Gastrocnemius medialis (tissue), 4 donors: ENCODE measurements at places on chromosomes 5 and 9.
A peak's percentile ranks its signal among the peaks of the same experiment; 100 is the strongest.

DNA sequence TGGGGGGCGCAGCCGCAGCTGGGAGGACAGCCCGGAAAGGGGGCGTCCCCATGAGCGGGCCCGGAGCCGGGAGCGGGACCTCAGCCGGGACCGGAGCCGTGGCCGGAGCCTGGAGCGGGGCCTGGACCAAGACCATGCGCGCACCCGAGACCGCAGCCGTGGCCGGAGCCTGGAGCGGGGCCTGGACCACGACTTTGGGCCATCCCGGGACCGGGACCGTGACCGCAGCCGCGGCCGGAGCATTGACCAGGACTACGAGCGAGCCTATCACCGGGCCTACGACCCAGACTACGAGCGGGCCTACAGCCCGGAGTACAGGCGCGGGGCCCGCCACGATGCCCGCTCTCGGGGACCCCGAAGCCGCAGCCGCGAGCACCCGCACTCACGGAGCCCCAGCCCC is 47.0 kb downstream of the TJP2 start:
- H3K36me3 ChIP-seq = no peaks in the 10 kb centered on the region
- H3K4me3 ChIP-seq = no peak overlapping the region
- H3K27me3 ChIP-seq = no peaks in the 10 kb centered on the region
- no peak overlapping the region for H3K27ac ChIP-seq
- no peak for DNase-seq

DNA sequence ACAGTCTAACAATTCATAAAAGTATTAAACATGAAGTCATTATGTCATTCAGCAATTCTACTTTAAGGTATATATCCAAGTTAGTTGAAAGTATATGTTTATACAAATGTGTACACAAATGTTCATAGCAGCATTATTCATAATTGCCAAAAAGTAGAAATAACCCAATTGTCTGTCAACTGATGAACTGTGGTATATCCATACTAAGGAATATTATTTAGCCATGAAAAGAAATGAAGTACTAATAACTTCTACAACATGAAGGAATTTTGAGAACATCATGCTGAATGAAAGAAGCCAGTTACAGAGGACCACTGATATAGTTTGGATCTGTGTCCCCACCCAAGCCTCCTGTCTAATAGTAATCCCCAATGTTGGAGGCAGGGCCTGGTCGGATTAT is 224.3 kb downstream of the SPATA31D1 start:
- H3K27me3 ChIP-seq = no peaks in the 10 kb centered on the region
- no peaks in the 10 kb centered on the region for H3K36me3 ChIP-seq
- H3K27ac ChIP-seq = no peak overlapping the region
- H3K4me1 ChIP-seq = no peaks in the 10 kb centered on the region

GRCh38 chr5:34008802-34009201 is 952 bp upstream of the AMACR start:
- H3K4me1 ChIP-seq = peaks cover 14% of the 10 kb centered on the region
- peak overlapping the region; percentile 69 for H3K4me3 ChIP-seq
- H3K27ac ChIP-seq = peak overlapping the region; percentile 87
- no peaks in the 10 kb centered on the region for H3K27me3 ChIP-seq
- H3K36me3 ChIP-seq = no peaks in the 10 kb centered on the region
- no peak for DNase-seq

DNA sequence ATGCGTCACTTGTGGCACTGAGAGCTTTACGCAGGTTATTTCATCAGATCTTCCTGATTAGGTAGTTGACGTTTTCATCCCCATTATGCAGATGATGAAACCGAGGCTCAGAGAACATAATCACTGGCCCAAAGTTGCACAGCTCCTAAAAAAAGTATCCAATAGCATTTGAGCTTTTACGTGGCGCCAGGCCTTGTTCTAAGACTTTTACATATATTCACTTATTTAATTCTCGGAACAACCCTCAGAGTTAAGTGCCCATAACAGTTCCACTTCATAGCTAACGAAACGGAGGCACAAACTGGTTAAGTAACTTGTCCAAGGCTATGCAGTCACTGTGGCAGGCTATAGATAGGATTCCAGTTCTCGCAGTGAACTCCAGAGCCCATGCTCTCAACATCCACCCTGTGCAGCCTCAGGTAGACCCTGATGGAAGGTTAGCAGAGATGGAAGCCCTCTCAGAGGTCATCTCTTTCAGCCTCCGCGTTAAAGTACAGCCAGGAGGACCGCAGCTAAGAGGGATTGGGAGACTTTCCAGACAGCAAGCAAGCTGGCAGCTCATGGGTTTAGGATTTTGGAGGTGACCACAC is 39.3 kb downstream of the AMBP start:
- H3K27ac ChIP-seq = no peak overlapping the region
- H3K4me1 ChIP-seq = no peaks in the 10 kb centered on the region
- no peaks in the 10 kb centered on the region for H3K27me3 ChIP-seq
- H3K36me3 ChIP-seq = peaks cover 5% of the 10 kb centered on the region
- no peak for DNase-seq

DNA sequence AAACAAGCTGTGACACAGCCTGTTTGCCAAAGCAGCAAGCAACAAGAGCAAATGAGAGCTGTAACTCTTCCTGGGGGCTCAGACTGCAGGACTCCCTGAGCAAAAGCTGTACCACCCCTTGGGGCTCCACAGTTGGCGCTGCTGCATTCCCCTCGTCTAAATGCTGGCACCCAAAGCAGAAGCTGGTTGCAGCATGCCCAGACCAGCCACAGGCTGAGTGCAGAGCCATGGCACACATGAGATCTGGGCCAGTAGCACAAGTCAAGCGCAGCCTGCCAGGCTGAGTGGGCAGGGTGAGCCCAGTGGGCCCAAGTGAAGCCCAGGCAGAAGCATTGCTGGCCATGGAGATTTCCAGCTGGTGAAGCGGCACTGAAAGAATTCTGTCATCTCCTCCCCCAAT is 157.3 kb upstream of the GRAMD2B start:
- no peaks in the 10 kb centered on the region for H3K27me3 ChIP-seq
- no peak overlapping the region for H3K4me3 ChIP-seq
- no peaks in the 10 kb centered on the region for H3K4me1 ChIP-seq
- no peaks in the 10 kb centered on the region for H3K36me3 ChIP-seq
- no peak overlapping the region for H3K27ac ChIP-seq

DNA sequence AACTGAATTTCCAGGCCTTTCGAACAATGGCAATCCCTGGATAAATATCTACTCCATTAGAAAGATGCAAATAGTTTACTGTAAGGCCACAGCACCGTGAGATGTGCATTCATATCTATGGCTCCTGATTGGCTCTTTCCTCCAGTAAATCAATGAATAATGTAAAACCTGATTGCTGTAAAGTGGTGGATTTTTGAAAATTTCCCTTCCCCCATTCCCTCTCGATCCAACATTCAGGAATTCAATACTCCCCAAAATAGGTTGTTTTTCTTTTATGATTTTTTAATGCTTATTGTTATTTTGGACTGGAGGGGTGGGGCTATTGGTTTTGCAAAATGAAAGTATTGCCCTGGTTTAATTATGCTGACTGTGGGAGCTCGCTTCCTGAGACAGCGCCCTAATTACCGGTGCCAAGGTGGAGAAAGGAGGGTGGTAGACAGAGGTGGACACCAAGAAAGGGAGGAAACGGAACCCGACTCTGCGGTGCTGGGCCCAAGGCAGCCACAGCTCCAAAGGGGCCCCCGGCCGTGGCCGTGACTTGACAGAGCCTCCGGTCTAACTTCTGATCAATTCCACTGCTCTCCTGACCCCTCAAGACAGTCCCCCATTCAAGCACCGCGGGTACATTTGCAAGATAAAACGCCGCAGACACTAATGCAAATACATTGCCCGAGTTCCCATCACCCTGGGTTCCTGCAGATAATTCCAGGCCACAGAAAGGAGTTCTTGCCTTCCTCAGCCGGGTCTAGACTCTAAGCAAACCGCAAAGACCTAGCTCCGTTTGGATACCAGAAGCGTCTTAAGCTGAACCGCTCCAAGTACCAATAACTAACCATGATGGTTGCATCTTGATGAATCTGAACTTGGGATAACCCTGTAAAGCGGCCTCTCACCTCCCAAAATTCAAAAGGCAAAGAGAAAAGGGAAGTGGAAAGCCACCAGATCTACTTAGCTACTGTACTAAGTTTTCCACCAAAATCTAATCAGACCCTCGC is 211.2 kb downstream of the MEF2C start:
- no peak overlapping the region for H3K4me3 ChIP-seq
- peaks cover 14% of the 10 kb centered on the region for H3K4me1 ChIP-seq
- peaks cover 99% of the 10 kb centered on the region for H3K27me3 ChIP-seq
- no peak overlapping the region for H3K27ac ChIP-seq
- H3K36me3 ChIP-seq = no peaks in the 10 kb centered on the region
